ENCODE measurements at places on chromosomes 7 and 10. TPM values are rescaled to one million over a fixed set of nuclear protein-coding genes. Genes with fewer than 3 reads are reported as not detected.

GRCh38 chr7:102286237-102287110 is at the start of gene SH2B2:
Gene SH2B2, plus strand, starts transcription at chr7:102286868. Its CDS starts 13,683 bp downstream, at chr7:102300551.
- no peak for DNase-seq

GRCh38 chr7:154423231-154423630 is 371.0 kb downstream of the DPP6 start:
- no peak for DNase-seq

DNA sequence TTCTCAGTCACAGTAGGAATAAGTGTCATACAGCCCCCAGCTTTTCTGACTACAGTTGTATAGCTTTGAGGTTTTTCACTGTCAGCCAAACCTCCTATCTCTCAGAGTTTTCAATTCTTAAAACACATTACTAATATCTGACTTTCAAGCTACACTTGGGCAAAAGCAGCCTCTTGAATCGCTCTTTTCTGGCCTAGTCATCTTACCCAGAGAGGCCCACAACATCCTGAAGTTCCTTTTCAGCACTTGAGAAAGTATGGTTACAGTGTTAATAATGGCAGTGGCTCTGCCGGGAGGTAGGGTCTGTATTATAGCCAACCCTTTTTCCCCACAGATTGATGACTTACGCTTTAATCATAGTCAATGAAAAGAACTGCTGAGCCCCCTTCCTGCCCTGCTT is 181.0 kb downstream of the LRRC4 start:
- DNase-seq, result no peak

DNA sequence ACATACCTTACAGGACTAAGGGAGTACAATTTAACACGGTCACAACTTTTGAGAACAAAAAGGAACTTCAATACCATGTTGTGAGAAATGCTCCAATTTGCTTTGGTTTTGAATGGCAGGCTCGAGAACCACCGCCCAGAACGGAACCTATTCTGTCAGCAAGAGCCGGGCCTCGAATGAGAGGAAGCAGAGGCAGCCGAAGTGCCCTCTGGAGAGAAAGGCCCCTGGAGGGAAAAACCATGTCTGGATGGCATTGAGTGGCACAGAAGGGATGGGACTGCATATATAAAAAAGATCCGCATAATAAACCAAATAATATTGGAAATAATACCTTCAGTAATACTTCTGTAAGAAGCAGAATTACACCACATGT is 85.6 kb downstream of the CHST15 start:
- no peak for DNase-seq

DNA sequence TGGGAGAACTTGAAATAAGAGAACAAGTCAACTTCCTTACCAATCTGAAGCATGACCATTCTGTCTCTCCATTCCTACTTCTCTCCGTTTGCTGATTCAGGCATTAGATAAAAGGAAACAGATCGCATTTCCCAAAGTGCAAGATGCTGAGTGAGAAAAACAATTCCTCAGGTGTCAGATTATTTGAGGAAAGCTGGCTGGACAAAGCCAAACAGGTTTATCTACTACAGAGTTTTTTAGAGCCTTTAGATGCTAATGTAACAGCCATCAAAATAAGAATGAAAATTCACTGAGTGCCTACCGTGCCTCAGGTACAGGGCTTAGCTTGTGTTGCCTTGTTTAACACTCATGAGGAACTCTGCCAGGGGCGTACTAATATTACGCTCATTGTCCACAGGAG is 135.9 kb upstream of the MBL2 start:
- DNase-seq, result no peak

GRCh38 chr7:14305233-14305866 is 315.9 kb upstream of the ETV1 start:
- DNase-seq, result no peak

- no peak for DNase-seq
These were observed 672 bp upstream of the DDX56 start for GRCh38 chr7:44574287-44574872.

DNA sequence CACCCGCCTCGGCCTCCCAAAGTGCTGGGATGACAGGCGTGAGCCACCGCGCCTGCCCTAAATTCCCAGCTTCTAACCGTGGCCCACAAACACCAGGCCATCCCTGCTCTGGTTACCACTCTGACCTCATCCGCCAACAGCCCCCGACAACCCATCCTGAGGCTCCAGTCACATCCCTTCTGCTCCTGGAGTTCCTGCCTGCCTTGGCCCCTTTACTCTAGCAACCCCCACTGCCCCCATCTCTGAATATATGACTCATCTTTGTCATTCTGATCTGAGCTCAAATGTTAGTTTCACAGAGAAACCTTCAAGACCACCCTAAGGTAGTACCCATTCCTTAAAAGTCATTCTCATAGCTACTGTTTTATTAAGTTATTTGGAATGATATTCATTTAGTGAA is 26.6 kb downstream of the RHEB start:
- DNase-seq, result no peak

GRCh38 chr7:81162771-81163525 is 244.1 kb upstream of the SEMA3C start:
- DNase-seq, result no peak

DNA sequence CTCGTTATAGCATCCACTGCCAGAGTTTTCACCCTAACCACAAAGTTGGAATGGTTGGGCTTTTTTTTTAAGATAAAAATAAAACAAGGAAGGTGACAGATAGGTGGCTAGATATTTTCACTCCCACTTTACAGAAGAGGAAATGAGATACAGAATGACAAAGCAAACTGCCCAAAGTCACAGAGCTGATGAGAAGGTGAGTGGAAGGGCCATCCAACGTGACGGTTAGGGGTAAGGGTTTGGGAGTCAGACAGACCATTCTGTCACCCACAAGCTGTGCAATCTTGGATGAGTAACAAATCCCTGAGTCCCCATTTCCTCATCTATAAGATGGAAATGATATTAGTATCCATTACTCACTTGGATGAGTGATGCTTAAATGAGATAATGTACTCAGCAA is 106.9 kb upstream of the PDLIM1 start:
- no peak for DNase-seq

- DNase-seq, result no peak
These were observed 9.2 kb downstream of the IL15RA start for GRCh38 chr10:5968037-5968680.

- no peak for DNase-seq
These were observed 244.4 kb upstream of the FZD1 start for GRCh38 chr7:91019686-91020385.

DNA sequence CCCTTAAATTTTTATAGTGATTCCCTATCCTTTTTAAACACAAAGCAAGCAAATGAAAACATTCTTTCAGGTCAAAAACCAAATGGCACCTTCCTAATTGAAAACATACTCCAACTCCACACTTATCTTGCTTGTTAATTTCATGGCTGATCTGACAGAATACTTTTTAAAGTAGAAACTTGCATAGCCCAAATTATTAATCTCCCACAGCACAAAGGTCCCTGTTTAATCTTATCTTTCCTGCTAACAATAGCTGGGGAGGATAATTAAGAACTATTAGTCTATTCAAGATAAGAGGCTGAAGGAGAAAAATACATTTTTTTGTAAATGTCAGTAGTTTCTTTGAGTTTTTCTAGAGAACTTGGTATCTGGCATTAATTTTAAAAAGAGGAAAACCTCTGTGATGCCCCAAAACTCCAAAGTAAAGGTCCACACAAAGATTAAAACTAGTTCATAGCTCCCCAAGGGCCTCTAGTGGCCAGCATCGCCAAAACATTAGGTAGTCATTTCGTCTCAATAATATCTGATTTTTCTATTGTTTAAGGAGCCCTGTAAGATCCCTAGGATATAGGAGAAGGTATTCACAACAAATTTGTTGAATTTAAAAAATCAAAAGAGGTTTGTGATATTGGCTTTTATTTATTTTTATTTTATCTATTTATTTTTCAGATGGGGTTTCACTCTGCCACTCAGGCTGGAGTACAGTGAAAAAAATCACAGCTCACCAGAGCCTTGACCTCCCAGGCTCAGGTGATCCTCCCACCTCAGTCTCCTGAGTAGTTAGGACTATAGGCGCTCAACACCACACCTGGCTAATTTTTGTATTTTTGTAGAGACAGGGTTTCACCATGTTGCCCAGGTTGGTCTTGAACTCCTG is 14.7 kb downstream of the CDNF start:
- DNase-seq, result no peak

DNA sequence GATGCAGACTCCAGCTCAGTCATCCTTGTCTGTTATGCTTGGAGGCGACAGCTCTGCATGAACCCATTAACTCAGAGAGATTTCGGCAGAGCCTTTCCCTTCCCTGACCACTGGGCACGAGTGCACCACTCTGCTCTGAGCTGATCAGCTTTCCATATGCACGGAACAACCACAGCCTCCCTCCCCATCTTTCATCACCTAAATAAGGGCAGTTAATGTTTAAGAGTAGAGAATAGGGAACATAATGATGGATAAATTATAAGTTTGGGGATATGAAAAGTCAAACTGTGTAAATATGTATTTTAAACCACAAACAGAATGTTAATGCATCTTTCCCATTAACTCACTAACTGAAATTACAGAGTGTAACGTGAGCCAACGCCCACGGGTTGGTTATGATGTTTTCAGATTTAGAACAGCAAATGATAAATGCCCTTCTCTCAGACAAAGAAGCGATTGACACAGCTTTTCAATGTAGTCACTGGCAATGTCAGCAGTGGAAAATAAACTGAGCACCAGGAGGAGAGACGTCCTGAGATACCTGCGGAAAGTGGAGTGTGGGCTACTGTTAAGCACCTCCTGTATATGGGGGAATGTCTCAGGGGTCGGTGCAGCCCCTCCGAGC is 658.2 kb downstream of the LRMDA start:
- DNase-seq, result no peak

DNA sequence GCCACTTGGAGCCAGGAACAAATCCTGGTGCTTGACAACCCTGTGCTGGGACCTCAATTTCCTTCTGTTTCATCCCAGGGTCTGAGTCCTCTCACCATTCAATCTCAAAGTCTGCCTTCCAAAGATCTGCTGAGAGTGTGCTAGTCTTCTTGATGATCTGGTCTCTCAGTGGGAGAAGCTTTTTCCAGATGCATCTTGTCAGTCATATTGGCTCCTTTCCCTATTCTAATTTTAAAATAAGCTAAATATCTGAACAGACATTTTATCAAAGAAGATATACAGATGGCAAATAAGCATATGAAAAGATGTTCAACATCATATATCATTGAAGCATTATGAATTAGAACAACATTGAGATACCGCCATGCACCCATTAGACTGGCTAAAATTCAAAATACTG is 469.3 kb downstream of the NEBL start:
- no peak for DNase-seq

DNA sequence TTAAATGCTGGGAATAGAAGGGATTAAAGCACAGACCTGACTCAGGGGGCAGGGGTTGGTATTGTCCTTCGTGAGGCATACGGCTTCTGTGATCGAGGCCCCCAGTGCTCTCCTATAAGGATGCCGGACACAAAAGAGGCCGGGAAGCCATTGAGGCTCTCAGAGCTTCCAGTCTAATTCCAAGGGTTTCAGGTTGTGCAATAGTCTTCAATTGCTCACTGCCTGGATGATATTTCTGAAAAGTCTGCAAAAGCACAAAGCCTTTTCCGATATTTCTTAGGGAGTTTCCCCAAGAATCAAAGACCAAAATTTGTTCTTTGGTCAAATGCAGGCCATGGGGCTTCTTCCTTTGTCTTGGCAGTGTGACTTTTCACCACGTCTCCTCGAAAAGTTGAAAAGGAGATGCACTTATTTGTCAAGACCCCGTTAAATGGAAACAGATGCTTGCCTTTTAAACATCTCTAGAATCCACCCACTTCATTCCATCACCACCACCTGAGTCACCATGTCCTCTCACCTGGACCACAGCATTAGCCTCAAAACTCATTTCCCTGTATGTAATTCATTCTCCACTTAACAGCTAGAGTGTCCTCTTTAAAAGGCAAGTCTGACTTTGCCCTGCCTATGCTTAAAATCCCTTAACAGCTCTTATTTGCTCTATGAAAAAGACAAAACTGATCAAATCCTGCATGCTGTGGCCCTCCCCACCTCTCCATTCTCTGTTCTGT is 134.8 kb upstream of the NAMPT start:
- DNase-seq, result no peak

DNA sequence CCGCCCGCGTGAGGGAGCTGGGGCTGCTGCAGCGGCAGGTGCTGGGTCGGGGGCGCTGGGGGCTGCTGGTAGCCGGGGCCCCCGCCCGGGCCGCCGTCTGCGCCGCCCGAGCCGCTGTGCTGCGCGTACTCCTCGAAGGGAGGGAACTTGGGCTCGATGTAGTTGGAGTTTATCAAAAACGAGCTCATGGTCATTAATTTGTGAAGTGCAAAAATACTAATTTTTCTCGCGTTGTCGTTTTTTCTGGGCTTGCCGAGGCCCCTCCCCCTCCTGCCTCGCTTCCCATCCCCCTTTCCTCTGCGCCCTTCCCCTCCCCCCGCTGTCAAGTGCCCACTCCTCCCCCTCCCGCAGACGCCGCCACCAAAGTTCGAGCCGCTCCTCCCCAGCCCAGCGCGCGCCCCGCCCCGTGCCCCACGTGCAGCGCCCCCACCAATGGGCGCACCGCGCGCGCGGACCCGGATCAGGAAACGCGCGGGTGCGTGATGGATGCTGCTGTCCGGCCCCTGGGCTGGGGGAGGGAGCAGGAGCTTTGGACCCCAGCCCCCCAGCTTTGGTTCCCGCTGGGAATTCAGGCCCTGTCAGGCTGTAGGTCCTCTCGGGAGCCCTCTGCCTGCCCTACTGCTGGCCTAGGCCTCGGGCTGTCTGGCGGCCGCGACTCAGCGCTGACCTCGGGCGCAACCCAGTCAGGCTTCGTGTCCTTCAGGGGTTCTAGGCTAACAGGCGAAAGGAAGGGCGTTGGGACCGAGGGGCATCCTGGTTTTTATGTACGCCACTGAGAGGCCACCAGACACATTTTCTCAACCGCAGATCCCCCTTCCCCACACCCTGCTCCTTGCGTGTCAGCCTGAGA is at the start of gene HOXA4:
Gene HOXA4, minus strand, starts transcription at position 218 of the 850 bp plus-strand sequence. Its CDS starts 24 bp downstream, at position 194.
- no peak for DNase-seq

DNA sequence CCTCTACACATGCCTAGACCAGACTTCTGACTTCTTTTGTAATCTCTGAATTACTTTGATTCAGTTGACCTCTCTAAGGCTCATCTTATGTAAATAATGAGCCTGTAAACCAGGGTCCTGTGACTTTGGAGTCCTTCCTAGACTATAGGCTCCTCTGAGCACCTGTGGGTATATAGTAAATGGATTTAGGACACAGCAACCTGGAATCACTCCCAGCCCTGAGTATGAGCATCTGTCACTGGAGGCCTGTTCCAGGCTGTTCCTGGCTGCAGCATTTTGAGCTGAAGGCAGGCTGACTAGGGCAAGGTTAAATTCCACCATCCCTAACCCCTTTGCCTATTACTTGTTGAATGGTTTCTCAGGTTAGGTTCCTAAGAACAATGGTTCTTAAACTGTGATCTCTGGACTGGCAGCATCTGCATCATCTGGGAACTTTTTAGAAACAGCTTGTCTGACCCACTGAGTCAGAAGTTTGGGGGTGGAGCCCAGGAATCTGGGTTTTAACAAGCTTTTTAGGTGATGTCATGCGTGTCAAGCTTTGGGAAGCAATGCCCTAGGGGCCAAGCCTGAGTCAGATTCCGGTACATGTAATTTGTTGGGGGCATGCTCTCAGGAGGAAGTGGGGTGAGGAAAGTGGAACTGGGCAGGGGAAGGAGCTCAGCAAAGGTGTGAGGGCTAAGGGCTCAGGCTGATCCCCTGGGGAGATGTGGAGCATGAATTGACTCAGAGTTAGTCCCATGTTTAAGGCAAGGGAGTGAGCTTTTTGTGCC is 28.2 kb downstream of the MINDY4 start:
- DNase-seq, result no peak

- no peak for DNase-seq
These were observed 12.0 kb downstream of the EEPD1 start for GRCh38 chr7:36165059-36165458.

The LRCH4 gene
- 93.0 TPM for total RNA-seq

The NOS3 gene
- 16.5 TPM for total RNA-seq

The DPYSL4 gene
- total RNA-seq, result 42.2 TPM

The STEAP4 gene
- not detected for total RNA-seq

The ZNF804B gene
- total RNA-seq, result not detected

The TAS2R41 gene
- not detected for total RNA-seq

The AKR1C3 gene
- total RNA-seq, result 0.63 TPM
